AG08395 (cell line): ENCODE measurements at places on chromosomes 11 and 22.

DNA sequence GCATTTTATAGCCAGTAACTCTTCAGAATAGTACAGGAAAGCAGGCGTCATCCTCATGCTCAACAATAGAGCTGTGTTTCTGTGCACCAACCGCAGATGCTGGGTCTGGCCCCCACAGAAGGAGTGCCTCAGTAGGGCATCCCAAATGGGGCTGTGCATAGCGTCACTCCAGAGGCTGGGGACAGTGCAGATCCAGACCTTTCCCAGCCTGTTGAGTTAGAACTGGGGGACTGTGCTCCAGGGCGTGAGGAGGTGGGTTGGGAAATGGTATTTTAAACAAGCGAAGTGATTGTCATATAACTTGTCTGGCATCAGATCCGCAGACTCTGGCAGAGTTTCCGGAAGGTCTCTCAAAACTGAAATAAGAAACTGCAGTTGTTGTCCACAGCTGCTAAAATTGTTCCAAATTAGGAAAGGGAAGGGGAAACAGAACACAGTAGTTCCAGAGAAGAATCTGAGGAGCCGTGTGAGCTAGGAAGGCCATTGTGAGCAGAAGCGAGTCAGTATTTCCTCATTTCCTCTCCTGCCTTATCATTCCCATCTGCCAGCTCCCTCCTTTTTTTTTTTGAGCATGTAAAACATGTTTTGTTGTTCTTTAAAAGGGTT, 52.2 kb downstream of the JAM3 start:
- DNase-seq, result peak; percentile 47

- DNase-seq, result no peak
Observed at GRCh38 chr11:112179601-112180000, 4.3 kb downstream of the BCO2 start.

DNA sequence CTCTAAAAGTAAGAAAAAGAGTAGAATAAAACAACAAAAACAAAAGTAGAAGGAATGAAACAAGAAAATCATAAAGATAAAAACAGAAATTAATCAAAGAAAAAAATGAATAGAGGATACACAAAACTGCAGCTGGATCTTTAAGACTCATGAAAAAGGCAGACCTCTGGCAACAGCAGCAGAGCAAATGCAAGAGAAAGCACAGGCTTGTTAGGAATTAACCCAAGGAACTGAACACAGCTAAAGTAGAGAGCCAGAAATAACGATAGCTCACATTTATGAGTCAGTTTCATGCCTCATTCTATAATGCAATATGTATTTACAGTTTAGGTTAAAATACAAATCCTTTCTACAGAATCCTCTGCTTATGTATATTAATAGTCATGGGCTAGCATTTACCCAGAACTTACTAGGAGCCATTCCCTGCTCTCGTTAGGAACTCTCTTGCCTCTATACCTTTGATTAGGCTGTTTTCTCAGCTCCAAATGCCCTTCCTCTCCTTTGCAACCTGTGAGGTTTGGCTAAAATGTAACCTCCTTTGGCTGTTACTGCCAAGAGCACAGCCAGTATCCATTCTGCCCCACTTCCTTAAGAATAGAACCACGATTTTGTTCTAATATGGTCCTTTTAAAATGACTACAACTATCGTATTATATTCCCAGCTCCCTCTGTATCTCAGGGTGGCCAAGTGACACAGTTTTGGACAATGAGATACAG, 38.3 kb upstream of the NFAM1 start:
- no peak for DNase-seq

GRCh38 chr11:117287668-117288067, 3.5 kb upstream of the BACE1-AS start:
- DNase-seq, result no peak

GRCh38 chr11:5246772-5247471, 2.7 kb downstream of the HBG1 start:
- DNase-seq, result no peak

- DNase-seq, result no peak
Observed at GRCh38 chr11:31972623-31973022, 118.3 kb upstream of the RCN1 start.

GRCh38 chr11:110032259-110032658, 60.9 kb upstream of the ZC3H12C start:
- no peak for DNase-seq

- no peak for DNase-seq
Observed at GRCh38 chr11:31059529-31059928, 310.0 kb downstream of the DCDC1 start.

GRCh38 chr11:6557063-6557462, 46.4 kb downstream of the RRP8 start:
- DNase-seq, result no peak

GRCh38 chr11:112012874-112013273, 12.3 kb upstream of the DLAT start:
- no peak for DNase-seq

DNA sequence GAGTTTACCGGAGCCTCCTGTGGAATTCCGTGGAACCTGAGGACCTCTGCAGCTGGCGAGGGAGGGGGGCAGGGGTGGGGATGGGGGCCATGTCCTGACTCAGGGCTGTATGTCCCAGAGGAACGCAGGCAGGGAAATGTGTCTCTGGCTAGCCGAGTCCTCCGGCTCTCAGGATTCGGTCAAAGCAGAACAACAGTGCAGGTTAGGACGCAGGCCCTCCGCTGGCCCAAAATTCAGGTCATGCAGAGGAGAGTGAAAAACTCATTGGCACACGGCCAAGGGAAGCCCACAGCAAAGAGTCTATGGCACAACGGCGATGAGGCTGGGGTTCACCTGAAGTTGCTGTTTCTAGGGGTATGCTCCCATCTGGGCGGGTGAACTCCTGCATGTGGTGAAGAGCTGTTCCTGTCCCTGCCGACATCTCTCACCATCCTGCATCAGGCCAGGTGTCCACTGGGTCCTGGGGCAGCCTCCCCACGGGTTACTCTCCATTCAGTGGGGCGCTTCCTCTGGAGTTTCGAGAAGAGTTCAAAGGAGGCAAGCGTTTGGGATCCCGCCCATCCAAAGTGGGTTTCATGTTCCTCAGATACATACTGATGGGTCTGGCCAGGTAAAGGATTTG, 1055.3 kb downstream of the BRD1 start:
- no peak for DNase-seq

GRCh38 chr11:86175626-86176025, 68.9 kb upstream of the EED start:
- no peak for DNase-seq

GRCh38 chr22:18088825-18089568, 11.2 kb downstream of the PEX26 start:
- DNase-seq, result no peak

- DNase-seq, result no peak
Observed at GRCh38 chr11:92460213-92460612, 235.6 kb downstream of the FAT3 start.

DNA sequence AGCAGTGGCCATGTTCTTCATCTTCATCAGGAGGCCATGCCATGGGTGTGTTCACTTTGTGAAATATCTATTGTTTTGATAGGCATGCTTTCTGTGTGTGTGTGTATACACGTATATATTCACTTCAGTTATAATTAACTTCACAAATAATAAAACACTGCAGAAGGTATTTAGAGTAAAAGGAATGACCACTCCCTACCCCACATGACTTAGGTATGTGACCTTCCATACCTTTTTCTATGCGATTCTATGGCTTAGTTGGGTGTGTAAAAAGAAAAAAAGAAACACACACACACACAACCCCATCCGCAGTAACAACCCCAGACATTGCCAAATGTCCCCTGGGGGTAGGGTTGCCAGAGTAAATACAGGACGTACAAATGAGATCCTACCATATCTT, 72.0 kb downstream of the CYTH4 start:
- no peak for DNase-seq

DNA sequence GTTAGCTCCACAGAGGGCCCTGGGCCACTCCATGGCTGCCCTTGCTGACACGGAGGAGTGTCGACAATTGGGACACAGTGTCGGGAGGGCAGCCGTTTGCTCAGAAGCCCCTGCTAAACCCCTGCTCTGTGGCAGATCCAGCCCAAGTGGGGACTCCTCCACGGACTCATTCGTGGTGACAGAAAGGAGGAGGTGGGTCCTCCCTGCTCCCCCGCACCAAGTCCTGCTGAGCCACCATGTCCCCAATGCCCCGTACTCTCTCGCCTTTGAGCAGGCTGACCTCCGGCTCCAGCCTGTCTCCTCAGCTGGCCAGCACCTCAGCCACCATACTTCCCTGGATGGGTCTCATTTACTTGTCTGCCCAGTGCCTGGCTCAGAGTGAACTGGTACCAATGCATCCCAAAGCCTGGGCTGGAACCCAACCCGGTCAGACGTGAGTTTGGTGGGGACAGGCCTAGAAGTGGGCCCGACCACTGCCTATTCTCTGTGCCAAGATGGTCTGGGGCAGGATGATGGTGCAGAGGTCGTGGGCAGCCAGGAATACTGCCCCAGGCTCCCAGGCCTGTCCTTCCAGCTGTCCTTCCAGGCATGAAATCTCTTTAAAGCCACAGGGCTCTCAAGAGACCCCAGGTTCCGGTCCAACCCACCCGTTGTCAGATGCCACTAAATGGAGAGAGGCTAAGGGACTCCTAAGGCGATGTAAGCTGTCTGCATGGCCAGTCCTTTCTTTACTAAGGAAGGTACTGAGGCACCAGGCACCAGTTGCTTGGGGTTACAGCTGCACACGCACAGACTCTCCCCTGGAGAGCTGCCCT, 4.3 kb downstream of the CBX6 start:
- no peak for DNase-seq

DNA sequence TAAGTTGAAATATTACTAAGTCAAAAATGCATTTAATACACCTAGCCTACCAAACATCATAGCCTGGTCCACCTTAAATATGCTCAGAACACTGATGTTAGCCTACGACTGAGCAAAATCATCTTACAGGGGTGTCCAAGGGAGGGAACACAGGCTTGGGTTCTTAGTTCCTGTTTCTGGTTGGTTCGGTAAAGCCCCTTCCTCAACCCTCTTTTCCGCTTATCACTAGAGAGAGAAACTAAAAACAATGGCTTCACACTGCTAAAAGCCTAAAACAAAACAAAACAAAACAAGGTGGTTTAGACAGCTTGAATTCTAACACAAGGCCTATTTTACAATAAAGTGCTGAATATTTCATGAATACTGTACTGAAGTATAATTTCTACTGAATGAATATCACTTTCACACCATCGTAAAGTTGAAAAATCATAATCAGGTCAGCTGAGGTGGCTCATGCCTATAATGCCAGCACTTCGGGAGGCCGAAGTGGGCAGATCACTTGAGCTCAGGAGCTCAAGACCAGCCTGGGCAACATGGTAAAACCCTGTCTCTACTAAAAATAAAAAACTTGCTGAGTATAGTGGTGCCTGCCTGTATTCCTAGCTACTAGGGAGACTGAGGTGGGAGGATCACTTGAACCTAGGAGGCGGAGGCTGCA, 118.0 kb downstream of the SIK3 start:
- DNase-seq, result no peak

- no peak for DNase-seq
Observed at GRCh38 chr22:48340727-48341709, 1486.7 kb downstream of the BRD1 start.

DNA sequence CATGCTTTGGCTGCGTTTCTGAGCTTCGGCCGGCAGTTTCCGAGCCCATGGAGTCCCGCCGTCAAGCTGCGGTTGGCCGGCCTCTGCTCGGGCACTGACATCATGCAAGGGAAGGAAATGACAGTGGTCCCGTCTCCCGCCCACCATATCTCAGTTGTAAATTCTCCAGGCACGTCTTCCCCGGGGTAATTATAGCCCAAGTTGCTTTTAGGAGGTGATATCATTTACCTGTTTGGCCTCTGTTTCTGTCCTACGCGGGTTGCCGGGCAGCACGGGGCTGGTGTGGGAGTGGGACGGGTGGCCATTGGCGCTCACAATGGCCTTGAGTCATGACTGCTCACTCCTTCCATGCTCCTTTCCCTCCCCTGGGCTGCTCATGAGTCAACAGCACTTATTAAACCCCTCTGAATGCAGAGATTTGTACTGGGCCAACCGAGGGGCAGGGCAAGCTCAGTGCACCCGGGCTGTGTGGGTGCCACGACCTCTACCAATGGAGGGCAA, 4.2 kb upstream of the ANO1 start:
- no peak for DNase-seq

DNA sequence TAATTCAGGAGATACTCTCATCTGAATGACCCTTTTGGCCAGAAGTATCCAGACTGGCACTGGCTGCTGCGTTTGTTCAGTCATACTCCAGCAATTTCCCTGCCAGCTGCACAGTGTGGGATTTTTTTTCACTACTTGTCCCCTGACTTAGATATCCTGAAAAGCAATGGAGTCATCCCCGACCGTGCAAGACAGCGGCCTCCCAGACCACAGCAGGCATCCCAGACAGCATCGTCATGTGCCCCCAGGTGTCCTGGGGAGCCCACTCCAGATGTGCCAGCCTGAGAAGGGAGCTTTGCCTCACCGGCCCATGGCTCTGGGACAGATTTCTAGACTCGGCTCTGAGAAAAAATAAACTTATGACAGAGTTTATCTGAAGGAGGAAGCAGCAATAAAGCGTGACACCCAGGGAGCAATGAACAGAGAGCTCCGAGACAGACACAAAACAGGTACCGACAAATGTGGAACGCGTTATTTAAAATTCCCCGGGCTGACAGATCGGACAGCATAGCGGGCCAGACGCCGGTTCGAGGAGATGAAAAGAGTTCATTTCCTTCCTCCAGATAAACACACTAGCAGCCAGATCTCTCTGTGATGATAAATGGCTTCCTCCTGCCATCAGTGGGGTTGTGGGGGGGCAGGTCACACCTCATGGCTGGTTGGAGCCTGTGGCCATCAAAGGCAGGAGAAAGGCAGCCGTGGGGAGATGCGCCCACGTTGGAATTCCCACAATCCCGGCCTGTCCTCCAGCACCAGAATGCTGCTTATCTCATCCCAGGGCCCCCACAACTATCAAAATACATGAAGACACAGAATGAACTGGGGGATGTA, 106.4 kb upstream of the FGF3 start:
- no peak for DNase-seq

GRCh38 chr11:64566915-64567891, 23.8 kb upstream of the SLC22A12 start:
- no peak for DNase-seq

DNA sequence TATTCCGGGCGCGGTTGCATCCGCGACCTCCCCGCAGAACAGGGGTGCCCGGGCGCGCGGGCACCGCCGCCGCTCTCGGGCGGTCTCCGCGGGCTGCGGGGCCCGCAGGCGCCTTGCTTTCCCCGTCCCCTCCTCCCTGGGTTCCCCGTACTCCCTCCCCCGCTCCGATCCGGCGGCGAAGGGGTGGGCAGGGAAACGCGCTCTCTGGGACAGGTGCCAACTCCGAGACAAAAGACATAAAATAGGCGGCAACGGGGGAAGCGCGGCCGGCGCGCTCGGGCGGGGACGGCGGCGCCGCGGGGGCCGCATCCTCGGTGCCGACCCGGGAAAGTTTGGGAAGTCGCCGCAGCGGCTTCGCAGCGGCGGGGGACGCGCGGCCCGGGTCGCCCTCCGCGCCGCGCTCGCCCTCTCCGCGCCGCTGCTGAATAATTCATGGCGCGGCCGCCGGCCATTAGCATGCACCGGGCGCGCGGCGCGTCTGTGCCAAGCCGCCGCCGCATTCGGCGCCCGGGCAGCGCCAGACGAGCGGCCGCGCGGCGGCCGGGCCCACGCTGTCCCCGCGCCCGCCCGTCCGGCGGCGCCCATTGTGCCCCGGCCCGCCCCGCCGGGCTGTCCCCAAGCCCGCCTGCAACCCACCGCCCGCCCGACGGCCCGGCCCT, 78.7 kb upstream of the PPARA start:
- peak; percentile 80 for DNase-seq
